Activated naive CD4-positive, alpha-beta T cell (primary cell): ENCODE measurements at places on chromosomes 3 and 15.

GRCh38 chr15:56798639-56799038 is 65.3 kb upstream of the ZNF280D start:
- no peak for DNase-seq

DNA sequence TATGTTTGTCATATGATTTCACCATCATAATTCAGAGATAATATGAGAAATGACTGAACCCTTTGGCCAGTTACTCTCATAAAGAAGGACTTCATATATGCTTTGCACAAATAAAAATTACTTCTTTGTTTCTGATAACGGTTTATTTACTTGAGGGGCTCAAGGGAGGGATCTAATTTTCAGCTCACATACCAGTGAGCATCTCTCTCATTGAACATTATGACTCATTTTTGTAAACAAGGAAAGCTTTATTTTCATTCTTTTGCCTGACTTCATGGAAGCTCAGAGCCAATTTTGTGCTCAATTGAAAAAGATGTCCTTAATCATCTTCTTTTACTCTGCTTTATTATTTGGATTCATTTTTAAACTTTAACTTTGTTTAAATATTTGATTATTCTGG is 5.8 kb downstream of the NLGN1 start:
- no peak for DNase-seq

- DNase-seq = no peak
Observed at GRCh38 chr15:22867886-22868285, 29.4 kb downstream of the NIPA2 start.

GRCh38 chr15:64503197-64503596 is 42.8 kb downstream of the ZNF609 start:
- DNase-seq = no peak

- no peak for DNase-seq
Observed at GRCh38 chr15:88674661-88675060, 35.8 kb downstream of the ISG20 start.

DNA sequence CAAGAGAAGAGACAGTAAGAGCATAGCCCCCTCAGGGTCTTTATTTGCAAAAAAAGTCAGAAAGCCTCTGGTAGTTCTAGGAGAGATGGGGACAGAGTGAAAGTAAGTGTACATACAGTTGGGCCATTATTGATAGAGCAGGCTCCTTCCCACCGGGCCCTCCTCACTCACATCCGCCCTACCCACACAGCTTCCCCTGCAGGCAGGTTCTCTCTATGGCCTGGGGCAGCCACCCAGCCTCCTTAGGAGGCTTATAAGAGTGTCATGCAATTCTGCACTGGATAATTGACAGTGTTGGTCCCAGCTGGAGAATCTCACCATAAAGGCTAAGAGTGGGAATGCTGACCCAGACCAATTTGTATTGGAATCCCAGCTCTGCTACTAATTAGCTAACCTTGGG is 49.5 kb downstream of the SLC30A4 start:
- no peak for DNase-seq

- no peak for DNase-seq
Observed at GRCh38 chr15:77219841-77220240, 148.9 kb upstream of the TSPAN3 start.

DNA sequence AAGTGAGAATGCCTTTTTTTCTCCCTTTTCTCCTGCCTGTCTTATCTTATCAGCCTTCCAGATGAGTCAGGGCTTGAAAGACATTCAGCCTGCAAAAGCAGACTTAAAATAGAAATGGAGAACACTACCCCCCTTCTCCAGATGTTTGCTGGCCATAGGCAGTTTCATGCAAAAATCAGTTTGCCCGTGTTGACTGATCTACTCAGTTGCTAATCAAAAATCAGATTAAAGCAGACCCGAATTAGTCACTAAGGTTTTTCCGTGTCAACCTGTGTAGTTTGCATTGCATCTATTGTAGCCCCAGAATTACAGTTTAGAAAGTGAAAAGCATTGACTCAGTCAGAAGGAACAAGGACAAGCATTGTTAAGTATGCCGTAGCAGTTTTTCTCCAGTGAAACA is 56.2 kb downstream of the IL5RA start:
- no peak for DNase-seq

- DNase-seq = no peak
Observed at GRCh38 chr3:141914311-141914710, 37.9 kb downstream of the ATP1B3 start.

GRCh38 chr3:98691897-98692296 is 71.2 kb upstream of the ST3GAL6 start:
- DNase-seq = no peak

- no peak for DNase-seq
Observed at GRCh38 chr3:143600756-143601718, 247.2 kb downstream of the SLC9A9 start.

DNA sequence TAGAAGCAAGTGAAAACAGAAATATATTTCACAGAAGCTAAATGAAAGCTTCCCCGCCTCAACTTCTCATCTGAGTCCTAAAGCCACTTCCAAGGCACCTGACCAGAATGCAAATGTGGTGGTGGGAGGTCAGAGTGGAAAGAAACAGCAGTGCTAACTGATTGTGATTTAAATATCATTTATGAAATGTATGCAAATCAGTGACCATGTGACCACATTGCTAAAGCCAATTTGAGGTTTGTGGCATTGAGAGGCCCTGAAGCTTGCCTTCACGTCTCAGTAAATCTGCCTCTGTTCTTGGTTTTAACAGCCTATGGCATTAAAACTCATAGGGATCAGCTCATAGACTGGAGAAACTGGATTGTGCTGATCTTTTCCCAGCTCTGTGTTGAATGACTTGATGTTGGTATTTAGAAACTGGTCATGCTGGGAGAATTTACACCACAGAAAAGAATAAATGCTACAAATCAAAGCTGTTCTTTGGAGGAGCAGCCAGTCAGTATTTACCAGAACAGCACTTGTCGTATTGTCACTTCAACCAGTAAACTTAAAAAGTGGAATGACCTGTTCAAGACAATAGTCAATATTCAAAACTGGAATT is 481.4 kb upstream of the ALCAM start:
- no peak for DNase-seq

DNA sequence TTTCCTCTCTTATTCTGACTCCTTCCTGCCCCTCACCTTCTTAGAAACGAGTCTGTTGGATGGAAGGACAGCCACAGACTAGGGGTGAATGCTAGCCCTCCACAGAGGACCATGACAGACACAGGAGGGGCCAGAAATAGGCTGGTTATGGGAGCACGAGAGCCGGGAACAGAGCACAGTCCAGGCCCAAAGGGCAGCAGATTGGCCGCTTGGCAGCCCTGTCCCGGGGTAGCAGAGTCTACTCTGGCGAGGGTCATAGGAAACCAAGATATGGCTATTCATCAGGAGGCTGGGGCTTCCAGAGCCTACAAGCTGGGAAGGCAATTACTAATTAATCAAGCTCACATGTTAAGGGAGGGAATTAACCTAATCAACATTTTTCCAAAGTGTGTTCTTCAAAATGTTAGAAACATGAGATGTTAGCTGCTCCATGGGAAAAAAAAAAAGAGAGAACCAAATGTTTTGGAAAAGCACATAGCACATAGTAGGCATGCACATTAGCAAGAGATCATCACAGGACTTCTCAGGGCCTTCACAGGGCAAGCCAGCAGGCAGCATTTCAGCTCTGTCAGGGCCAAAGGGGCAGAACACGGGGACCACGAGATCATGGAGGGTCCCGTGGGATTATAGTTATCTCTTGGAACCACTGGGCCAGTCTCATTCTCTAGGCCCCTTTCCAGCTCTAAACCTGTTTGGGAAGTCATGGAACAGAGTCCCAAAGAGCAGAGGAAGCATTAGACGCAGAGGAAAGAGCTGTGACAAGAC is 13.3 kb downstream of the SEMA3G start:
- DNase-seq = no peak

DNA sequence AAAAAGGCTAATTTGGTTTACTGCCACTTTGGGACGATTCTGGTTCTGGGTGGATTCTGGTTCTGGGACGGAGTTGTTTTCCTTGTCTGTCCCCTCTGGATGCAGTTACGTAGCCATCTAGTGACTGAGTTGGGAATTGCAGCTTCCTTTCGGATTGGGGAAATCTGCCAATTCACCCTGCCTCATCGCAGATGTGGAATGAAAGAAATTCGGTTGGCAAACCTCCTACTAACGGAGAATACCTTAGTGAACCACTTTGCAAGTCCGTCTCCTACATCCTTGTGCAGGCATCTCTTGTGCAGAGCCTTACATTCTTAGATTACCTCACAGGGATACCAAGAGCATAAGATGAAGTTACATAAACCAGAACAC is 31.5 kb upstream of the AP4E1 start:
- DNase-seq = no peak

DNA sequence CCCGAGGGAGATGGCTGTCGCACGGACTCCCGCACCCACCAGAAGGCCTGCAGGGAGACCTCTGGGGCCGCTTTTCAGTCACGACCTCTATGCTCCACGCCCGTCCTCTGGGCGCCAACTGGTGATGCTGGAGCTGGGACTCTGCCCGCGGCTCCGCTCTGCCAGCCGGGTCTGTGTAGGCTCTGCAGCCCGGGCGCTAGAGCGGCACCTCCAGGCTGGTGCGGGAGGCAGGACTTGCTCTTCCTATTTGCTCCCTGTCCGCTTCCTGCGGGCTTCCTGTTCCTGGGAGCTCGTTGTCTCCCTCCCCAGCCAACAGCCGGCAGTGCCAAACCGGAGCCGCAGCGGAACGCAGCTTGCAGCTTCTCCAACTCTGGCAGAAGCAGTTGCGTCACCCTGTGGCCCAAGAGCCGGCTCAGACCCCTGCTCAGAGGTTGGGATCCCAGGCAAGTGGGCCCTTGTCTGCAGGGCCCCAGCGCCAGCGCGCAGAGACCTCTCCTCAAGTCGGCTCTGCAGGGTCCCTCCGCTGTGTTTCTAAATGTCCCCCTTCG is 285.9 kb downstream of the XXYLT1 start:
- no peak for DNase-seq

GRCh38 chr15:53827355-53827754 is 67.9 kb upstream of the WDR72 start:
- DNase-seq = no peak

DNA sequence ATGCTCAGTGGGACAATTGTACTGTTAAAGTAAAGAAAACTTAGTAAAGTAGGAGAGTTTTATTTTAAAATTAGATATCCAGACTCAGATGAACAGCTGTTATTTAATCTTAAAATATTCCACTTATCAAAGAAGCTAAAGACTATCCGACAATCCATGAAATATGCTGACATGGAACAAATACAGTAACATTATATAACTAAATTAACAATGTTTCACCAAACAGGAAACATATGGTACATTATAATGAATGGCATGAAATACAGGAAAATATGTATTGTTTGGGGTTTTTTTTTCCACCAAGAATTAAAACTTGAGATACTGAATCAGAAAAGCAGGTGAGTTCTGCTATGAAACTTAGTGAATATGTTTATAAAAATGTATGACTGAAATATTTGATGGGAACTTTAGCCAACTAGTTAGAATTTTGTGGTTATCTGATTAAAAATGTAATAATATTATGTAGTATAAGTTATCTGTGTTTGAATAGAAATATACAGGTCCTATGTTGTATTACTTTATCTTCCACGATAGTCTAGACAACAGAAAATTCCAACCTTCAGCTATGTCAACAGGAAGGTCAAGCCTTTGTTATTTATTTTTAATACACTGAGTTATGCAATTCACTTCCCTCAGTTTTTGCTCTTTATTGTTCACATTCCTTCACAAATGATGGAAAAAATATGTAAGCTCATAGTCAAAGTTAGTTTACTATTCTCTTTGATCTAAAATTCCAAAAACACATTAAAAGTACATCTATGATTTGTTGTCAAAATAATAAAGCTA is 72.7 kb downstream of the UACA start:
- no peak for DNase-seq

DNA sequence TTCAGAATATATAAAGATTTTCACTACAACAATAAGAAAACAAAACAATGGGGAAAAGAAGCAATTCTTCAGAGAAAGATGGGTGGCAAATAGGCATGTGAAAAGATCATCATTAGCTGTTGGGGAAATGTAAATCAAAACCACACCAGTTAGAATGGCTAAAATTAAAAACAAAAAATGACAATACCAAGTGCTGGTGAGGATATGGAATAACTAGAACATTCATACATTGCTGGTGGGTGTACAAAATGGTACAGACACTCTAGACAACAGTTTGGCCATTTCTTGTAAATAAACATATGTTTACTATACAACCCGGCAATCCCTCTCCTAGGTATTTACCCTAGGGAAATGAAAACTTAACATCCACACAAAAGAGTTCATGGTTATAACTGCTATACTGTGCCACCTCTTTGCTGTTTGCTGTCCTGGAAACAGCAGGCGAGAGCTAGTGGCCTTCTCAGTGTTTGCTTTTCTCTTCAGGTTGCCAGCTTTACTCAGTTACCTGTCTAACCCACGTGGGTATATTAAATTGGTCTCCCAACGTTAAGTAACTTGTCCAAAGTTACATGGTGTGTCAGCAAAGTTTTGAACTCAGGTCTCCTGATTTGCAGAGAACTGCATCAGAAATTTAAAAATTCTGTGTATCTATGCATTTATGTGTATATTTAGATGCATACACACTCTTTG is 4.6 kb upstream of the NIT2 start:
- no peak for DNase-seq

DNA sequence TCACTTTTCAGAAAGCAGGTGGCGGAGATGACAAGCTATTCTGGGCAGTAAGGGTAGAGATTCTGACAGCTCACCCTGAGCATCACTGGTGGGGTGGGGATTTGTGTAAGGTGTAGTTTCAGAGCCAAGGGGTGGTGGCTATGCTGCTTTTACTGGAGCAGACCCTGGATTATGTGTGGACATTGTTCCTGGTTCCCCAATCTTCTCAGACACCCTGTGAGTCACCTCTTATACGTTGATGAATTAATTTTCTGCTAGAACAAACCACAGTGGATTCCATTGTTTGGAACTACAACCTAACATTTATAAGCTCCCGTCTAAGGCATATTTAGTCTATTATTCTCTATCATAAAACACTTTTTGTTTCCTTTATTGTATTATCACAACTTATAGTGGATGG is 169.5 kb upstream of the COL8A1 start:
- no peak for DNase-seq

- DNase-seq = no peak
Observed at GRCh38 chr3:187900993-187901755, 155.9 kb upstream of the BCL6 start.

DNA sequence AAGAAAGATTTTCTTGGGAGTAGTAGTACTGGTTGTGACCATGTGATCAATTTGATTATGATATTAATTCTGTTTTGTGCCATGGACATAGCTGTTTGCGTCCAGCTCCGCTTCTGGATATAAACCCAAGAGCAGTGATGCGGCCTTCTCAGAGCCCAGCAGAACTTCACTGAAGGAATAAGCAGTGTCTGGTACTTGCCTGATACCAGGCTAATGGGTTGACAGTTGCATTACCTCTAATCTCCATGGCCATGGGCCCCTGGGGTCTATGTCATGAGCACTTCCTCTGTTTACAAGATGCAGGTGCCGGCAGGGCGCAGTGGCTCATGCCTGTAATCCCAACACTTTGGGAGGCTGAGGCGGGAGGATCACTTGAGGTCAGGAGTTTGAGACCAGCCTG is 36.3 kb upstream of the RAB6B start:
- DNase-seq = no peak

GRCh38 chr15:84982301-84982920 is 755 bp downstream of the PDE8A start:
- peak; percentile 24 for DNase-seq
